Hypothalamus (tissue), 51 donors: ENCODE measurements at places on chromosomes 3 and 15.

DNA sequence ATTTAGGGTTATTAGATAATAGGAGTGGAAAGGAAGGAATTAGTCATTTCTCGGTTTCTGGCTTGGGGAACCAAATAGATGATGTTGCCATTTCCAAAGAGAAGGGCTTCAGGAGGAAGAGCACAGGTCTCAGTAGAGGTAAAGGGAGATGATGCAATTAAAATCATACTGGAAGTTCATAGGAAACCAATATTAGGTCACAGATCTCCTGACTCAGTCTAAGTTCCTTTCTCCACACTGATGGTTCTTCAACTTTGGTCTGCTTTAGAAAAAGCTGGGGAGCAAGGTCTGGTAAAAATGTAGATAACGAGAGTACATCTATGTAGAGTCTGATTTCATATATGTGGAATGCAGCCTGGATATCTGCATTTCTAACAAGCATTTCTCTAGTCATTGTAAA is 130.9 kb downstream of the POLQ start:
- no peak for DNase-seq

GRCh38 chr3:172289583-172289982 is 158.7 kb downstream of the GHSR start:
- no peak for DNase-seq

DNA sequence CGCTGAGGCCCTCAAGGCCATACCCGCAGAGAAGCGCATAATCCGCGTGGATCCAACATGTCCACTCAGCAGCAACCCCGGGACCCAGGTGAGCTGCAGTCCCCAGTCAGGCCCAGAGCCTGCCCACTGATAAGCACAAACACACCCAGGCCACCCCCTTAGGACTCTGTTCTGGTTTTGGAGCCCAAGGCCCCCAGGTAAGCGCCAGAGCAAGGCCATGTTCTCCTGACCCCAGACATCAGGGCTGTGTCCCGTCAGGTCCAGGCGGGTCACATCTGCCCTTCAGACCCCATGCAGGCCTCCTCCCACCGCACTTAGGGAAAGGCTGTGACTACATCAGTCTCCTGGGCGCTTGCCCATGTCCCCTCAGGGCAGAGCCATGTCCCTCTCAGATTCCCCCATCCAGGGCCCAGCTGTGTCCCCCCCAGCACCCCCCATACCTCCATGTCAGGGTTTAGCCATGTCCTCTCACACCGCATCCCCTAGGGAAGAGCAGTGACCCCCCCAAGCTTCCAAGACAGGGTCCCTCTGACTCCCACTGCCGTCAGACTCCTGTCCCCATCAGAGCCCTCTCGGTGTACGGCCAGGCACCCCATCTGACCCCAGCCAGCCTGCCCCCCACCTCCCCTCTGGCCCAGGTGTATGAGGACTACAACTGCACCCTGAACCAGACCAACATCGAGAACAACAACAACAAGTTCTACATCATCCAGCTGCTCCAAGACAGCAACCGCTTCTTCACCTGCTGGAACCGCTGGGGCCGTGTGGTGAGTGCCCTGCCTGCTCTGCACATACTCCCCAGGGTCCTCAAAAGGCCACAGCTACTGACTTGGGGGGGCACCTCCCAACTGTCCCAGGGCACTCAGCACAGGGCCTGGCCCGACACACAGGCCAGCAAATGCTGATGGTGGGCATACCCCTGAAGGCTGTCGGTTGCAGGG is 1.6 kb downstream of the PARP3 start:
- no peak for DNase-seq

DNA sequence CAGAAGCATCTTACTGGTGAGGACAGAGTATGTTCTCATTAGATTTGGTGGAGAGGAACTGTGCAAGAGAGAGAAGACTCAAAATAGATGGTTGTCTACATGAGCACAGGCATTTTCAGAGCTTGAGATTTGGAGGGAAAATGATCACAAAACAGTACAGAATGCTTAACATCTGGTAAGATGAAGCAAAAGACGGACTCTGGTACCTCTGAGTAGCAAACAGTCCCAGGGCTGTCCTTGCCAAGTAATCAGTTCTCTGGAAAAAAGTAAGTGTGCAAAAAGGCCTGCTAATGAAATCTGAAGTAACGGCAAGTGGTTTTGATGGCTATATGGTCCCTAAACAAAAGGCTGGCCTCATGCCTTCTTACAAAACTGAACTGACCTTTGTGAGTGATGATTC is 414.2 kb downstream of the CNTN4 start:
- DNase-seq: no peak

DNA sequence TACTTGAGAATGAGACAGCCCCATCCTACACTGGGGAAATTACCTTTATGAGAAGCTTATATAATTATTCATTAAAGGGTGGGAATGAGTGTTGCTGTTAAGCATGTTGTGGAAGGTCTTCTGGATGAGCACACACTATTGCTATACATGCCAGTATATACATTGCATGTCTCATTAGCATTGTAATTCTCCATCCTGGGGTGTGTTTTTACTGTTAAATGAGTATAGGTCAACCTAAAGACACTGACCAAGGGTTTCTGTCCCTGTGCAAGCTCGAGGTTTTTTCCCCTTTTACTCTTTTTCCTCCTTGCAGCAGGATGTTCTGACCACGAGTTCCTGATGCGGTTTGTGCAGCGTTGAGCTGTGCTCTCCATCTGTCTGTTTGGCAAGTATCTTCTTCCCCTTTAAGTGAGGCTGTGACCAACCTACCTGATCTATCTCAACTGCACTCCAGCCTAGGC is 7.2 kb upstream of the IVD start:
- peak; percentile 11 for DNase-seq

DNA sequence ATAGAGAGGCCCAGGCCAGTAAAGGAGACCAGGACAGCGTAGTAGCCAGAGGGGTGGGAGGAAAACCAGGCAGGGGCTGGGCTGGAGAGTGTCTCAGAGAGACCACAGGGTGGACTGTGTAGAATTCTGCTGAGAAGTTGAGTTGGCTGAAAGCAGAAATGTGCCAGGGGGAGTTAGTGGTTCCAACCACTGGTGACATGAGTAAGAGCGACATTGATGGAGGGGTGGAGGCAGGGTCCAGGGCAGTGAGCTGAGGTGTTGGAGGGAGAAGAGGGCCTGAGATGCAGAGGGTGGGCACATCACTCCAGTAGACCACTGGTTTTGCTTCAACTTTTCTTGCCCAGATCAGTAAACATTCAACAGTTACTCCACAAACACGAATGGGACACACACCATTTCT is 106.5 kb downstream of the ASB7 start:
- DNase-seq: no peak

DNA sequence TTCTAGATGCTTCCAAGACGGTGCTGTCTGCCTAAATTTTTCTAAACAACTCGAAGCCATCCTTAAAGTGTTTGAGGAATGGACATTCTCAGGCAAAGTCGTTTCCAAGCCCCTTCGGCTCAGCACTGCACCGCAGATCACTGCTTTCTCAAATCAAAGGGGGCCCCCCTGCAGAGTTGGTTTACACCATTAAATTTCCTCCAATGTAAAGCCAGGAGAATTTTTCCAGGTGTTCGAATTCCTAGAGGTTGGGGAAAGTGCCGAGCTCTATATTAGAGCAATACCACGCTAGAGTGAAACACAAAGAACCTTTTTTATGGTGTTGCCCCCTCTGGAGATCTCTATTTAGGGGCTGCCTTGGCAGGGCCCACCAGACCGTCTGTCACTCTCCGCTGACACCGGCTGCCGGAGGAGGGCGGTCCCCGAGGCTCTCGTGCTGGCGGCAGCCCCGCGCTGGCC is 277.9 kb upstream of the NR2F2 start:
- no peak for DNase-seq
